ENCODE measurements at places on chromosomes 5 and 9.

DNA sequence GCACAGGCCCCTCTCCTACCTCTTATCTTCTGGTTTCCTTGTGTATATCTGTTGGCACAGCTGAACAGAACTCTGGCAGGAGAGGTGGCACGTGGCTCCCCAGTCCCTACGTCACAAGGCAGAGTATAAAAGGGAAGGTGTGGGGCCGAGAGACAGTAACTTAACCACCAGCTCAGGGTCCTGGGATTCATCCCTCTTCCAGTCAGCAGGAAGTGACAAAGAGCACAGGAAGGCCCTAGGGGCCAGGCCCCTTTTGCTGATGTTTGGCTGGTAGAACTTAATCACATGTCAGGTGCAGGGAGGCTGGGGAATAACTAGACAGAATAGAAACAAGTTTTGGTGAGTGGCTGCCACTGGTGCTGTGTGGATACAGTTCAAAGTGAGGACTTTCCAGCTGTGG lies 4.5 kb upstream of the ICE1 start:
- DNase-seq: no peak

GRCh38 chr5:174446446-174446845 lies 277.9 kb upstream of the MSX2 start:
- no peak for DNase-seq

- DNase-seq: no peak
Observed at GRCh38 chr9:112654282-112654681, 63.6 kb downstream of the INIP start.

DNA sequence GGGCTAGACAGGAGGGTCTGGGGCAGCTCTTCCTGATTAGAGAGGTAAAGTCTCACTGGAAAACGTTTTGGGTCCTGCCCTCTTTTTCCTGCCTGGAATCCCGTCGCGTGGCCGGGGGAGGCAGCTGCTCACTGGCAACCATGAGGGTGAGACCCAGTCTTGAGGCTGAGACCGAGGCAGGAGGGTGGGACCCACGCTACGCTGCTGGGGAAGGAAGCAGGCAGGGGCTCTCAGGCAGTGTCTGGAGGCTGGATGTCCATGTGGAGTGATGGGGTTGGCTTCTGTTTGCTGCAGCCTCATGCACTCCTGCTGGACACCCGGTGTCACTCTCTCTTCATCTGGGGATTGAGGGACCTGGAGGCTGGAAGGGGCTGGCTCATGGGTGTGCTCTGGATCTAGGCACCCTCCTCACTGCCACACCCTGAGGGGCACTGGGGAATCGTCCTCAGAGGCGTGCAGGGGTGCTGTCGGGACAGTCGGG lies 11.3 kb upstream of the SLC2A6 start:
- DNase-seq: no peak

DNA sequence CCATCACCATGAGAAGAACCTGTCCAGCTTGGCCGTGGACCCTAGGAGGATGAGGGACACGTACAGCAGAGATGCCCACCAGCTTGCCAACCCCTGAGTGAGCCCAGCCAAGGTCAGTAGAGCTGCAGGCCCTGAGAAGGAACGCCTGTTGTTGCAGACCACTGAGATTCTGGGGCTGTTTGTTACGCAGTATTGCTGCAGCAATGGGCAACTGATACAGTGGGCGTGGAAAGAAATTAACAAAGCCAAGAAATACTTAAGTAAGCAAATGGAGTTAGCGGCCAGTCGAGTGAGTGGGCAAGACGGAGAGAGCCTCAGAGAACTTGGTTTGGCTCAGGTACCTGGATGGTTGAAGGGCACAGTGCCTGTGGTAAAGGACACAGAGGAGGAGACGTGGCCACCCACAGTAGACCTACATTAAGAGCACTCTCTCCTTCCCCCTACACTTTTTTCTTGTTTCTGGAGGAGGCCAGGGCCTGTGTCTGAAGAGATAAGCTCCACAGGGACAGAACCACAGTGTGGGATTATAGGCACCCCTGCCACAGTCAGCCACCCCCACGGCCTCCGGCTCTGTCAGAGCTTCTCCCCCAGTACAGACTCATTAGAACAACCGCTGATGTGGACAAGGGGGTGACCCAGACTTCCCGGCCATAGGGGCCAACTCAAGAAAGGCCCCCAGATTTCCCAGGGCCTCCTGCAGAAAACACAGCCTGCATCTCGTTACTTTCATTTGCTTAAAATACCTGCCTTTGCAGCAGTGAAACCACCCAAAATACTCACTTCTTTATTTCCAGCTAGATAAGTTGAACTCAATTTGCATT lies 40.1 kb upstream of the GRHPR start:
- no peak for DNase-seq

GRCh38 chr5:125412561-125413495 lies 666.4 kb upstream of the ZNF608 start:
- no peak for DNase-seq

DNA sequence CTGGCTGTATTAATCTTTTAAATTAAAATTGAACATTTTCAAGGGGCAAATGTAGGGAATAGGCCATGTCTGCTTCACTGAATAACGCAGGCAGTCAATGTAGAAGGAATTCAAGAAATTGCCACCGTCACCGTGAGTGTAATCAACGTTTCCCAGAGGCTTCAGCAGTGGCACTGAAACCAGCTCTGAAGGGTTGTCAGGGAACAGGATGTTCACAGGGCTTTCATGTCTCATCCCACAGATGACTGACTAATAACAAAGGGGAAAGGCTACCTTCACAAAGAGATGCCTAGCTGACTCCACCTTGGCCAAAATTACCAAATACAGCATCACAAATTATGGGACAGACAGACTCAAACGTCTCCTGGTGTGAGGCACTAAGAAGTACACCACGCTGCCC lies 70.4 kb upstream of the SIMC1 start:
- DNase-seq: no peak

DNA sequence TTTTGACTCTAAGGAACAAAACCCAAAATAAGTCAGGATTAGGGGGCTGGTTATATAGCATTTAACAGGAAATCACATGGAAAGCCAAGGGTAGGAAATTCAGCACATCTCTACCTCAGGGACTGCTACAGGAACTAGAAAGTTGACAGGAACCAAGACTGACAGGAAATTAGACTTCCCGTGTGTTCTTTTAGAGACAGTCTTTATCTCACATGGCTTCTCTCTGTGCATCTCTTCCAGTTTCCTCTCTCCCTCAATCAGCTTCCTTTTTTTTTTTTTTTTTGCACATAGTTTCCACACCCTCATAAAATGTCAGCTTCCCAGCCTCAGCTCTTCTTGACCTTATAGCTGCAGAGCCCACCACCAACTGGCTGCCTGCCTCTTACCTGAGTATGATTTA lies 4.8 kb downstream of the RECK start:
- DNase-seq: no peak

DNA sequence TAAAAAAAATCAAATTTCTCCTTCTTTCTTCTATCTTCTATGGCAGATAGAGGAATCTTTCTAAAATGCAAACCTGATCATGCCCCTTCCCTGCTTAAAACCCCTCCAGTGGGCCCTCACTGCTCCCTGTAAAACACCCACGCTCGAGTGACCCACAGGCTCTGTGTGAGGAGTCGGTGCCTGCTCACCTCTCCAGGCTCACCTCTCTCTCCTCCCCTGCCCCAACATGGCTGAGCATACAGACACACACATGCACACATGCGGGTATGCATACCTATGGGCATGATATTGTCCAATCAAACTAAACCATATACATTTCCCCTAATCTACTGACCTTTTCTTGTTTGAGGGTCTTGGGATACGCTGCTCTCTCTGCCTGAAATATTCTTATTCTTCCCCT lies 40.8 kb upstream of the COL15A1 start:
- no peak for DNase-seq

GRCh38 chr5:108735790-108736189 lies 11.9 kb upstream of the FER start:
- DNase-seq: no peak

DNA sequence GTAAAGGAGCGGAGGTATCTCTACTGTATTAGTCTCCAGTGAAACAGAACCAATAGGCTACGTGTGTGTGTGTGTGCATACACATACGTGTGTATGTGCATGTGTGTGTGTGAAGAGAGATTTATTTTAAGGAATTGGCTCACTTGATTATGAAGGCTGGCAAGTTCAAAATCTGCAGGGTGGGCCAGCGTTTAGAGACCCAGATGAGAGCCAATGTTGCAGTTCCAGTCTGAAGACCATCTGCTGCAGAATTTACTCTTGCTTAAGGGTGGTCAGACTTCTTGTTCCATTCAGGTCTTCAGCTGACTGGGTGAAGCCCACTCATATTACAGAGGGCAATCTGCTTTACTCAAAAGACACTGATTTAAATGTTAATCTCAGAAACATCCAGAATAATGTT lies 119.2 kb downstream of the FGF18 start:
- no peak for DNase-seq

DNA sequence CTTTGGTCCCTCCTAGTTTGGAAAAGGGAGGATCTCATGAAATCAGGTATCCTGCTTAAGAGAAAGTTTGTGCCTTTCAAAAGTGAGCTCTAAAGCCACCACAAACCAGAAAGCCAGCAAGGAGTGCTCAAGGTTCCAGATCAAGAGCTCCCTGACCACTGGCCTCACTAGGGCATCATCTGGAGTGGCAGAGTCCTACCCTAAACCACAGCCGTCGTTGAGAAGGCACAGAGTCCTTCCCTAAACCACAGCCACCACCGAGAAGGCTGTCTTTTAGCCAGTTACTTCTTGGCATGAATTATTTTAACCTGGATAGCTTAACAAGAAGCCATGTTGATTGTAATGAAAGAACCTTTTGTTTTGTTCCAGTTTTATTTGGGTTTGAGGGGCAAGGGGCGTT lies 102.9 kb downstream of the FRMD3 start:
- DNase-seq: no peak

- no peak for DNase-seq
Observed at GRCh38 chr5:111836426-111836825, 79.4 kb upstream of the NREP start.

DNA sequence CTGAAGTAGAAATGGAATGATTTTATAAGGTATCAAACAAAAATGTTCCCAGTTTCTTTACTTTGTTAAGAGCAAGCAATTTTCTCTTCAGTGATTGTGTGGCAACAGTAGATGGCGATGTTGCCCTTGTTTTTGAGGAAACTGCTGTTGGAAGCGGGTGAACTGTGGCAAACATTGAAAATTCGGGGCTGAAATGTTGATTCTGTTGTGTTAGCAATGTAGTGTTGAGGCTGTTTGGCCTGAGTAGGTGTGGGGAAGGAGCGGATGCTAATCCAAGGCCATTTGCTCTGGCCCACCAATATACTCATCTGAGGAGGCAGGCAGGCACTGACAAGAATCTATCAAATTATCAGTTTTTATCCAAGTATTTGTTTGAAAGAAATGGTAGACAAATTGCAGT lies 129.8 kb downstream of the SLC12A2 start:
- no peak for DNase-seq

DNA sequence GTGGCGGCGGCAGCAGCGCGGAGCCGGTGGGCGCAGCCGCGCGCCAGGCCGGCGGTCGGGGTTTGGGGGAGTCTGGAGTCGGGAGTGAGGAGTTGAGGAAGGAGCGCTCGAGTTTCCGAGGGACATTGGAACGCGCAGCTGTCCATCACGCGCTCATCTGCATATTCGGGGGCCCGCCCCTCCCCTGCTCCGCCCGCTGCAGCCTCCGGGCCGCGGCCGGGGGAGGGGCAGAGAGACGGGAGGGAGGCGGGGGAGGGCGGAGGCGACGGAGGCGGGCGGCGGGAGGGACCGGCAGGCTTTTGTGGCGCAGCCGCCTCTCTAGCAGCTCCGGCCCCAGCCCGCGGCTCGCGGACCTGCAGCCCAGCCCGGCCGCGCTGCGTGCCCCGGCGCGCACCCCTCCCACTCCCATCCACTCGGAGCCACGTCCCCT lies at the start of gene IRX2:
Gene IRX2, minus strand, starts transcription at position 86 of the 430 bp plus-strand sequence. CDS start 264 bp downstream, outside the sequence.
- peak; percentile 78 for DNase-seq

DNA sequence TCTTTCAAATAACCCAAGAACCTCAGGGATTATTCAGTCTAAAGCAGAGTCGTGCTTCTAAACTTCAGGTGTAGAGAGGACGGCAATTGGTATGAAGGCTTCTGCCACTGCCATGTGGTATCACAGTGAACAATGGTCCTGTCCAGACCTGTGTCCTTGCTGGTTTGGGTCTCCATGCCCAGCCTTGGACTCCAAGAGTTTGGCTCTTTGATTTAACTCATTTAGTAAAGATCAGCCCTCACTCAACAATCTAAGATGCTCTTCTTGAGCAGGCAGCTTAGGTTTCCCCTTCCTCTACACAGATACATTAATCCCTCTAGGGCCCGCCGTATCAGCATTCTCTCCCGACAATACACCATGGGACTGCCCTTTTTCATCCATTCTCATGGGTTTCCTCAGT lies 518.0 kb downstream of the RAB3C start:
- no peak for DNase-seq

DNA sequence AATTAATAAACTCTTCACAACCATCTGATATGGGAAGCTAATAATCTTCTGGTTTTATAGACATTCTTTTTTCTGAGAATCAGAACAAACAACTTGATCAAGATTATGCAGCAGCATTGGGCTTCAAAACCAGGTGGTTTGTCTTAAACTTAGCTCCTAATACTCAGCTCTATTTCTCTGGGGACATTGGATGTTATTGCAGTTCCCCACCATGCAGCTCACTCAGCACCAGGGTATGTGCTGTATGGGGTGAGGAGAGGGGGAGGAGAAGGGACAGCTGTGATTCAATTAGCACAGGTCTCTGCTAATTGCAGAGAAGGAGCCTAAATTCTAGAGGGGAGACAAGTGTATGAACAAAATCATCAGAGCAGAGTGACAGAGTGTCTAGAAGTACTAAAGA lies 210.7 kb upstream of the TNC start:
- DNase-seq: no peak

DNA sequence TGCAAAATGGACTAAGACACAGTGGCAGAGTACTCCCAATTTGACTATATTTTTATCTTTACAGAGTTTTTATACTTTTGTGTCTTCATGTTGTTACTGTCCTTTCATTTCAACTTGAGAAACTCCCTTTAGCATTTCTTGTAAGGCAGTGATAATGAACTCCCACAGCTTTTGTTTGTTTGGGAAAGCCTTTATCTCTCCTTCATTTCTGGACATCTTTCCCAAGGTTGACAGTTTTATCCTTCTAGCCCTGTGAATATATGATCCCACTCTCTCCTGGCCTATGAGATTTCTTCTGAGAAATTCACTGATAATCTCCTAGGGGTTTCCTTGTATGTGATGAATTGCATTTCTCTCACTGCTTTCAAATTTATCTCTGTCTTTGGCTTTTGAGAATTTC lies 9.2 kb upstream of the SARDH start:
- no peak for DNase-seq

Data from GM04503 (cell line).